Stimulated activated CD8-positive, alpha-beta memory T cell treated with anti-CD3 and anti-CD28 coated beads, Interleukin-7, amount 100 ng/mL, for 1 hour (primary cell): ENCODE measurements at places on chromosomes 2 and 18.

DNA sequence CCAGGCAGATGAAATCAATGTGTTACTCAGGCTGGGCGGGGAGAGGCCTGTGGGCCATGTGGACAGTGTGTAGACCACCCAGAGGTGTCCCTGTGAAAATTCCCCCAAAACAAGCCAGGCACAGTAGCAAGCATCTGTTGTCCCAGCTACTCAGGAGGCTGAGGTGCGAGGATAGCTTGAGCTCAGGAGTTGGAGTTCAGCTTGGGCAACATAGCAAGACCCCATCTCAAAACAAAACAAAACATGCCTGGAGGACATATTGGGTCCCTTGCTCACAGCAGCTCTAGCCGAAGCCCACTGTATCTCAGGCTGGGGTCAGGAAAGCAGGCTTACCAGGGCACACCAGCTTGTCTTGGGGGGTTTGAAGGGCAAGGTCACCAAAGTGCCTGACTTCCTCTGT lies 4.3 kb upstream of the PTMA start:
- no peak for DNase-seq

DNA sequence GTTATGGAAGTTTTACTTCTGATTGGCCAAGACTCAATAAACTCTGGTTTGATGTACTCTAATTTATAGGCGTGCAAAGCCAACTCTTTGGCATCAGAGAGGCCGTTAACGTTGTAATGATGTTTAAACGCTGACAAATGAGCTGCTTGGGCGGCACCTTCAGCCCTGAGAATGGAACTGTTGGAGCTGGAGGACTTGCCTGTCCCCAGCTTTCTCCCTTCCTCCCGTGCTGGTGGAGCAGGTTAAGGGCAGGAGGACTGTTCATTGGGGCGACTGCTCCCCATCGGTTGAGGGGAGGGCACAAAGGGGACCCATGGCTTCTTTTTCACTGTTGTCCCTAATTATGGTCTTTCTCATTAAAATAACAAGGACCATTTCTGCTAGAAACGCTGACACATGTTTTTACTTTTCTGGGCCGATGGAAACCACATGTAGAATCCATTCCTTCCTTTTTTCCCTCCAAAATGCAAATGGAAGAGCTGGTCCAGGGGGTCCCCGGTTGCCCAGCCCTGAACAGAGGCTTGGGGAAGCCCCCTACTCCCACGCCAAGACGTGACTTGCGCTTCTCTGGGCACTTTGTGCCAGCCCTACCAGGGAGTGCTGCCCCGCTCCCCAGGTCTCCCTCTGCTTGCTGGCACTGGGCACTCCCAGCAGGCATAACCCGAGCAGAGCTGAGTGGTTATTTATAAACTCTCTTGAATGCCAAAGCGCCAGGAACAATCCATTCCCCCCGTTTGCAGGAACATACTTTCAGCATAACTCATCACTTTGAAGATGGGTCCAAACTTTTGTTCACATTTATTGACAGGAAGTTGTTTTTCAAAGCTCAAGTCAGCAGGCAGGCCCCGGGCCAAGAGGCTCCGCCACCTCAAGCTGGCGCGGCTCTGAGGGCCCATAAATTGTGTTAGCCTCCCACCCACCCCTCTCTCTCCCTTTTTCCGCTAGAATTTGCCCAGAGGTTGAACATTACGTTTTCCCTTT lies 170.1 kb downstream of the ASB1 start:
- DNase-seq = no peak

DNA sequence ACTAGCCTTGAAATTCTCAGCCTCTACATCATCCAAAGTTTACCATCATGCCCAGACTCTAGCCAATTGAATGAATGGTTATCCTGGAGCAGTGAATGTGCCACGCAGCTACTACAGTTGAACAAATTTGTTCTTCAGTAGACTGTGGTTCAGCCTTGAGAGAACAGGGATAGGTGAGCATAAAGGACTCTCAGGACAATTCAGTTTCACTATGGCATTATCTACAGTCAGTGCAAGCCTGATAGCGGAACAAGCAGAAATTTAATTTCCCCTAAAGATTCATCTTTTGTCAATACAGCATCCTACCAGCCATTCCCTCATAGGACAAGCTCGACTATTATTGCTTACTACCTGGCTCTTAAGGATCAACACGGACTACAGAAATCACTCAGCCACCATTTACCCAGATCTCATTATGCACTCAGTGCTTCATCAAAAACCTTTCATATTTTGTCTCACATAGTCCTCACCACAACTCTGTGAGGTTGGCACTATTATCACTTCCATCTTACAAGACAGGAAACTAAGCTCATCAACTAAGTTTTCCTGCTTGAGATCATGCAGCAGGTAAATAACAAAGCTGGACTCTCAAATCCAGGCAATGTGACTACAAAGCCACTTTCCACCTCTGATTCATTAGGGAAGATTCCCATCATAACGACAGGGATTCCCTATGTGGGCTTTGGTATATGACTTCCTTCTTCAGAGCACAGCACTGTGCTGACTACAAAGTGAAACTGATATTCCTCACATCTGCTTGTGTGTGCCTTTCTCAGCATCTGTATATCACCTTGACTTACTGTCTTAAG lies 181.5 kb upstream of the ACVR2A start:
- DNase-seq = no peak

- peak; percentile 96 for DNase-seq
Measured at GRCh38 chr2:231604685-231605606, 12.3 kb downstream of the TEX44 start.

GRCh38 chr2:75602724-75603342 lies 42.1 kb upstream of the EVA1A start:
- DNase-seq = no peak

GRCh38 chr2:212940816-212941215 lies 210.6 kb downstream of the IKZF2 start:
- no peak for DNase-seq
